Activated CD8-positive, alpha-beta T cell treated with anti-CD3 and anti-CD28 coated beads for 36 hours (primary cell): ENCODE measurements at places on chromosomes 12 and 14.

- DNase-seq: peak; percentile 93
Measured at GRCh38 chr12:68675101-68675842, 11.5 kb upstream of the NUP107 start.

- no peak for DNase-seq
Measured at GRCh38 chr12:20455001-20455706, 86.8 kb downstream of the PDE3A start.

DNA sequence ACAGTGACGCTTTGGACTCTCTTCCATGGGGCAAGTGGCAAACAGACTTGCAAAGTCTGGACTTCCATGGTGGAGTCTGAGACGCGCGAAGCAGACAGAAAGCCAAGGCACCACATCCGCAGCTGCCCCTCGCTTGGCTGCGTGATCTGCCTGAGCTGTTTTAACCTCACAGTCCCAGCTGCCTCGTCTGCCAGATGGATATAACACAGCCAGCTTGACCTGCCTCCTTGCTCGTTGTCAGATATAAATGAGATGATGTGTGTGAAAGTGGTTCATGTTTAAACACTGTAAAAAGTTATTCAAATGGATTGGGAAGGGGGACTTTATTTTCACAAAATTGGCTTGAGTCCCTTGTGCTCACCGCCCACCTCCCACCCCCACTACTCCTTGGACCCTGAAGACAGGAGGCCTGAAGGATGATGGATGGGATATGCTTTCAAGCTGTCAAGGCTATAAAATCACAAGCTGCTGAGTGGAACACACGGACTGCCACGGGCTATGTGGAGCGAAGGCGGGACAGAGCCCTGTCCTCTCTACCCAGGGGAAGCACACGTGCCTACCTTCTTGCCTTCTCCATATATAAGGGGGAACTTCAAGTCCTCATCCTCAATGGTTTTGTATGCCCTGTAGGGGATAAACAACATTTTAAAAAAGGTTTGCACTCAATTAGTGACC is 226.9 kb downstream of the MON2 start:
- no peak for DNase-seq

GRCh38 chr12:52029685-52030084 is 21.6 kb upstream of the NR4A1 start:
- no peak for DNase-seq

- no peak for DNase-seq
Measured at GRCh38 chr12:51401900-51402299, 10.7 kb upstream of the GALNT6 start.

- DNase-seq: no peak
Measured at GRCh38 chr14:37320106-37320505, 122.4 kb downstream of the MIPOL1 start.

DNA sequence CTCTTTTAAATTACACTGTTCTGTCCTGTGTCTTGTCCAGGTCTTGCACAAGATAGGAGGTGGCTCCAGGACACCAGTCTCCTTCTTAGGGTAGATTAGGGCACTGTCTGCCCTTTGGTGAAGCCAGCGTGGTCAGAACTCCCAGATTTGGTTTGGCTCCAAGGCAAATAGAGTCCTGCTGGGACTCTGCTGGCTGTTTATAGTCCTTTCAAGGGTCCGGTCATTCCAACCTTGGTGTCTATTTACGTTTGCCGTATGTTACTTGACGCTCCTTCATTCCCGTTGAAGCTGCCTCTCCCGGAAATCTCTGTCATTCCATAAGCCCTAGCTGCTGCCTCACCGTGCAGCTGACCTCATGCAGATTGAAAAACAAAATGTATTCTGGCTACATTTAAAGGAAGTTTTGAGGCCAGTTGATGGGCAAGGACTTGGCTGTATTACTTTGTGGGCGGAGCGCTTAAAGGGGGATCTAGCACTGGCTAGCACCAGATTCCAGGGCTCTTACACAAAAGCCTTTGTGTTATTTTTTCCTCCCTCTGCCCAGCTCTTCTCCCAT is 180.6 kb downstream of the AKAP6 start:
- no peak for DNase-seq

GRCh38 chr14:99753225-99754140 is 39.7 kb upstream of the EML1 start:
- no peak for DNase-seq

DNA sequence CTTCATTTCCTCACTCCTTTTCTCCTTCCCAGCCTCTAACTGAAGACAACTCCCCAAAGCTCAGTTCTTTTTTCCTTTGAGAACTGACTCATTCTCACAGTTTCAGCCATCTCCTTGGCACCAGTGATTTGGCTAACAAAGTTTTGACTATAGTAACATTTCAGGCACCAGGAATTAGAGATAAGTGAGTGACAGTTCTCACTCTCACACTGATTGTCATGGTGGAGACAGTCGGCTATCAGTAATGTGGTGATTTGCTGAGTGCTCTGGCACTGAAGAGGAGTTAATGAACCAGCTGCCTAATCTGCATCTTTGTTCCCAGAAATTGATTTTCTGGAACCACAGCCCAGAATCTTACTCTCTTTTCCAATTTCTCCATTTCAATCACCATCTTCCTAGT is 29.5 kb downstream of the HELB start:
- no peak for DNase-seq

- DNase-seq: peak; percentile 9
Measured at GRCh38 chr12:13981296-13981962, at the start of gene GRIN2B. GRIN2B (minus strand) TSS chr12:13981602; CDS start chr12:13866208, 115,394 bp downstream.

DNA sequence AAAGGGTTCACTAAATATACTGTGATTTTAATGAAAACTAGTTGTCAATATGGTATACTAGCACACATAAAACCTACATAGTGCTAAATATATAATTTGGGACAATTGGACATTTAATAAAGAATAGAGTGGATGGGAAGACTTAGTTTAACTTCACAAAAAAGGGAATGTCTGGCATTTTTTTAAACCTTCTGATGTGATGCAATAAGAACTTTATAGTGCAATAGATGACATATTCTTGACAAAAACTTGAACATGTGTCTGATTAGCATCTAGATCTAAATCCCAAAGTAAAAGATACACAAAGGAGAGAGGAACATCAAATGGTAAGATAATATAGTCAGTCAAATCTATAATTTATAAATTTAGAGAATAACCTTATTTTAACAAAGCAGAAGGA is 488.3 kb upstream of the SYT1 start:
- no peak for DNase-seq

- DNase-seq: no peak
Measured at GRCh38 chr12:54136844-54137580, 51.8 kb downstream of the SMUG1 start.

- DNase-seq: peak; percentile 90
Measured at GRCh38 chr14:50038398-50039119, 77.8 kb downstream of the VCPKMT start.

DNA sequence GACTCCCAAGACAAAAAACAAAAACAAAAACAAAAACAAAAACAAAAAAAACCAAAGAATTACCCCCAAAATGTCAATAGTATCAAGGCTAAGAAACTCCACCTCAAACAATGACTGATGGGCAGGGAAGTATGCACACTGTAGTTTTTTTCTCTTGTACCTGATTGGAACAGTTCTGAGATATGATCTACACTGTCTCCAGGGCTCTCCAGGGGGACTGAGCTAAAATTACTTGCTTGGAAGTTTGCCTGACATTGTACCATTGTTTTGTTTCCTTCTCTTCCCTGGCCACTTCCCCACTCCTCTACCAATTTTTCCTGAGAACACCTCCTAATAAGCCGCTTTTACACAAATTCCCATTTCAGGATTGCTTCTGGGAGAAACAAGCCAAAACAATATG is 22.3 kb upstream of the CATSPERB start:
- DNase-seq: no peak

DNA sequence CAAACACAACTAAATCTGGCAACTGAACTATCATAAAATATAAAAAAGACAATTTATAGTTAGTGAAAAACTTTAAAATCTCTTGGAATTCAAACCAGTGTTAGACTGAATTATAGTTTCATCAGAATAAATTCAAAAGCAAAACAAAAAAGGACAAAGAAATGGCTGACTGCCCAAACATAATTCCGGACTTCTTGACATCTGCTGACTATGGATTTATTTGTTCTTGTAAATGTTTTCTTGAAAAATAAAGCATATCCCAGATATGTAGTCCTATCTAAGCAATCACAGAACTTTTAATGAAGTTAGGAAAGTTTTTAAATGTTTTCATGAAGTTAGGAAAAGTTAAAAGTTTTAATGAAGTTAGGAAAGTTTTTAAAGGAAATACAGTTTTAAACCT is 45.8 kb upstream of the CNTN1 start:
- no peak for DNase-seq

DNA sequence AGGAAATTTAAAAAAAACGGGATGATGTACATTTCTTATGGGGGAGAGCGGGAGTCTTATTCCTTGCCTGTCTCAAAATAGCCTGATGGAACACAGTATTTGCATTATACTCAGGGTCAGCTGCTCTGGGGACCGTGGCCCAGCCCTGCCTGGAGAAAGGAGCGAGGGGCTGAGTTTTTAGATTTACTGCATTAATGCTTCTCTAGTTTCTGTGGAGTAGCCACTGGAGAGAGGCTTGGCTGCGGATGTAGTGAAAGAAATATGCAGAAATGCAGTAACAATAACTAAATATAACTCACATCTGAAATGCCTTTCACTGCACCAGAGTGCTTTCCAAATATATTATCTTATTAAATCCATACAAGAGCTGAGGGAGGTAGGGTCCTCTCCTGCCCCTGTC is 87.6 kb upstream of the MAP1LC3B2 start:
- DNase-seq: no peak

- DNase-seq: no peak
Measured at GRCh38 chr12:27866373-27867101, 86.5 kb upstream of the MANSC4 start.

DNA sequence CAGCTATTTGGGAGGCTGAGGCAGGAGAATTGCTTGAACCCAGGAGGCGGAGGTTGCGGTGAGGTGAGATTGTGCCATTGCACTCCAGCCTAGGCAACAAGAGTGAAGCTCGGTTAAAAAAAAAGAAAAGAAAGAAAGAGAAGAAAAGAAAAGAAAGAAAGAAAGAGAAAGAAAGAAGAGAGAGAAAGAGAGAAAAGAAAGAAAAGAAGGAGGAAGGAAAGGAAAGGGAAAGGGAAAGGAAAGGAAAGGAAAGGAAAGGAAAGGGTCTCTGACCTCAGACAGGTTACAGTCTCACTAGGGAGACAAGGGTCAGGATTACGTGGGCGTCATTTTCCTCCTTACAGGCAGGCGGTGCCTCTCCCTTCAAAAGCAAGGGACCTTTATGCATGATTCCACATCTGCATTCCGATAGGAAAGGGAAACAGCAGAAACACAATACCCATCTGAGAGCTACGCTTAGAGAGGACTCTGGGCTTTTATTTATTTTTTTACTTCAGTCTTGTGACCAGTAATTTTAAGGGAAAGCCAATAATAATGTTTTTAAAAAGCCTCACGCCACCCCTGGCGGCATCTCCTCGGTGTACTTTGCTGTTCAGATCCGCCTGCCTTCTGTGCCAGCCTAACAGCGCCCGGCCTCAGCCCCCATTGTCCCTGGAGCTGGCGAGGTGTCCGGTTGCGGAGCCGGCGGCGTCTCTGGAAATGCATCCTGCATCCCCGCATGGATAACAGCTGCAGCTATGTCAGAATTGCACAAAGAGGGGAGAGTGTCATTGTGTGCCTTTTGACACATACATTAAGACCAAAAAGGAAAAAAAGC is 945 bp upstream of the HIP1R start:
- peak; percentile 38 for DNase-seq

- no peak for DNase-seq
Measured at GRCh38 chr14:93320489-93320888, 12.3 kb downstream of the BTBD7 start.

- DNase-seq: no peak
Measured at GRCh38 chr14:56057071-56057741, 61.0 kb upstream of the PELI2 start.

GRCh38 chr12:98639491-98639890 is 5.1 kb downstream of the IKBIP start:
- no peak for DNase-seq

DNA sequence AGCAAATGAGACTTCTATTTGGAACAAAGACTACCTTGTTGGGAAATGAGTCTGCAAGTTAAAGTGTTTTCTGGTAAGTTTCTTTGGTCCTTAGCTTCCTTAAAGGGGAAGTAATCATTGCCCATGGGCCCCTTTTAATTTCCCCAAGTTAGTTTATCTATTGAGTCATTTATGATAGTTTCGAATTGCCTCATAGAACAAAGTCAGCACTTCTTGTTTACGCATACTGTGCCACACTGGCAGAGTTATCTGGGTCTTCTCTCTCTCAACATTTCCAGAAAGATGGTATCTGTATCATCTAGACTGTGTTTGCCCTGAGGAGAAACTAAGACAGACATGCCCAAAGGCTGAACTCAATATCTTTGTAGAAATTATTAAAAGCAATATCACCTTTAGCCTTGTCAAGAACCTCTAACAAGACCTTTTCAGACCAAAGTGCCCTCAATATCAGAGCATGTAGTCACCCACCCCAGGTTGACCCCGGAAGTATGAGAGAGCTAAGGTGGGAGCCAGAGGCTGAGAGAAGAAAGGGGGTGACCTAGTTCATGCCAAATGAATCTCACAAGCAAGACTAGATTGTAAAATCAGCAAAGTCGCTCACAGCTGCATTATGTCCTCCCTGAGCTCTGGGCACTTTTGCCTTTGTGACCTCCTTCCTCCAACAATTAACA is 40.0 kb downstream of the GPR65 start:
- DNase-seq: no peak

DNA sequence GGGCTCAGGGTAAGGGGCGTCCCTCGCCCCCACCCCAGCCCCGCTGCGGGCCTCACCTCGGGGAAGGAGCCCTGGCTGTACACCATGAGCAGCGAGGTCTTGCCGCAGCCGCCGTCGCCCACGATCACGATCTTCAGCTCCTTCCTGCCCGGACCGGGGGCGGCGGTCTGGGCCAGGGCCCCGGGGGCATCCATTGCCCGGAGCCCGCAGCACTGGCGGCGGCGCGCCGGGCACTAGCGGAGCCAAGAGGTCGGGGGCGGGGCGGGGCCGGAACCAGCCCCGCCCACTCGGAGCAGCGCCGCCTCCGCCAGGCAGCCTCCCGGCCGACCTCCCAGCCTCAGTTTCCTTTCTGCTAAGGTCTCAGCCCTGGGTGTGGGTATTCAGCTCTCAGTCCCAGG is at the start of gene RHOF:
Gene RHOF (minus strand): TSS at position 249 of the 398 bp plus-strand sequence. CDS start 55 bp downstream, at position 194.
- no peak for DNase-seq

DNA sequence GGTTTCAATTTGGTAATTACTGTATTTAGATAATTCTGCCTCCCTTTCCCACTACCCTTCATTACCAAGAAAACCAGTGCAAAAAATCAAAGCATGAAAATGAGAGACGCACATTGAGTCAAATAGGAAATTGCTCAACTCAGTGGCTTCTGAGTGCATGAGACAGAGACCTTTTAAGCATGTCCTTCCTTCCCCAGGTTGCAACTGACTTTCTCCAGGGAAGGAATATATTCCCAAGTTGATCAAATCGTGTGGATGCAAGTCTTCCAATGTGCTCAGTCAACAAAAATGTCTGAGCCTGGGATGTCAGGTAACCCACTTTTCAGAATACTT is 12.9 kb downstream of the BMP4 start:
- DNase-seq: no peak

GRCh38 chr14:55571125-55571889 is 8.7 kb upstream of the KTN1 start:
- no peak for DNase-seq

- DNase-seq: no peak
Measured at GRCh38 chr12:113720629-113721028, 245.5 kb downstream of the RBM19 start.

GRCh38 chr12:9668161-9669018 is 1.1 kb upstream of the CLEC2D start:
- DNase-seq: no peak
